ENCODE measurements at places on chromosomes 13 and 19.

DNA sequence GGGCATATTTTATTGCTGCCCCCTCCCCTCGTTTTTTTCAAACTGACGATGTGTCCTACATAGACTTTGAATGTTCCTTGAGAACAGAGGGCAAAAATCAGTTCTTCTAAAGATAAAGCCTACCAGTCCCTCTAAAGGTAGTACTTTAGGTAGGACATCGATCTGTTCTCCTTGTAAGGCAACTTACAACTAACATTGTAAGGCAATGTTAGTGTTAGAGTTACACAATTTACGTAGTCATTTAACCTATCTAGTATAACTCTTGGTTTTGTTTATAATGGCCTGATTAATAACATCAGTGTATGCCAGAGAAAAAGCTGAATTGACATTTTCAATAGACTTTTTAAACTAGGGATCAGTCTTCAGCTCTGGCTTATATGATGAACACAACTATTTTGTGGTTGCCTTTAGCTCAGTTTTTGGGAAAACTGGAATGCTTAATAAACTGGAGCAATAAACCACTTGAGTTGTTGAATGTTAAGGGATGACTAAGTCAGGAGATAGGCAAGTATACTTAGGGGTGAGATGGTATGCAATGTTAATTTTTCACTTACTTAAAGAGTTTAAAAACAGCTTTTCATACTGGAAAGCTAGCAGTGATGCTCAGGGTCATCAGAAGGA lies 2.2 kb downstream of the NDFIP2 start:
- no peak for DNase-seq

DNA sequence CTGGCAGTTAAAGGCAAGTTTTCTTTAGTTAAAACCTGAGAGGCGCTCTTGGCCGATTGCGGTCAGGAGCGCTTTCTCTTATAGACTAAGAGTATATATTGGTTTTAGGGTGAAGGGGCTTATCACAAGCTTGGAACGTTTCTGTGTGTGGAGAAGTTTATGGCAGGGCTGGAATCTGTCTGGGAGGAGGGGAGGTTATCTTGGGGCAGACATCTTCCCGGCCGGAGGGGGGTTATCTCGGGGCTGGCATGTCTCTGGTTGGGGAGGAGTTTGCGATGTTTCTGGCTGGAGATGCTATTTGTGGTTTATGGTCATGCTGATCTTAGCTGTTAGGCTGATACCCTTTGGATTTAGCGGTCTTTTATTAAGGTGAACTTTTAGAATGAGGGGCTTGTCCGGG lies 18.3 kb downstream of the KDM4B start:
- DNase-seq, result no peak

- no peak for DNase-seq
Measured at GRCh38 chr13:86174622-86175021, 375.4 kb upstream of the SLITRK6 start.

GRCh38 chr13:36746051-36746450 lies 72.2 kb downstream of the SERTM1 start:
- no peak for DNase-seq

- no peak for DNase-seq
Measured at GRCh38 chr13:52377898-52378297, 28.1 kb downstream of the THSD1 start.

DNA sequence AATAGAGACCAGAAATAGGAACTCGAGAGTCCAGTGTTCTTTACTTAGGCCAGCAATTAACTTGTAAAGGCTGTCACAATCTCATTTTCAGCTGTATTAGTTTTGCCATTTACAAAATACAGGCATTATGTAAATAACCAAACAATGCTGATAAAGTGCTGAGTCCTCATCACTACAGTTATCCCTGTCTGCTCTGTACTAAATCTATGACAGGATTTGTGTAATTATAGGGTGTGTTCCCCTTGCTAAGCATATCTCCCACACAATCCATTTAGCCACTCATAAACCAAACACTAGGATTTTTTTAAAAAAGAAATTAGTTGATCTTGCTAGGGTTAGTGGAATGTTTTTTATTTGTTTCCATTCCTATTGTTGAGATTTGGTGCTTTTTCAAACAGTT lies 23.2 kb downstream of the PDX1 start:
- no peak for DNase-seq

- no peak for DNase-seq
Measured at GRCh38 chr19:15622991-15623390, 8.0 kb downstream of the CYP4F8 start.

DNA sequence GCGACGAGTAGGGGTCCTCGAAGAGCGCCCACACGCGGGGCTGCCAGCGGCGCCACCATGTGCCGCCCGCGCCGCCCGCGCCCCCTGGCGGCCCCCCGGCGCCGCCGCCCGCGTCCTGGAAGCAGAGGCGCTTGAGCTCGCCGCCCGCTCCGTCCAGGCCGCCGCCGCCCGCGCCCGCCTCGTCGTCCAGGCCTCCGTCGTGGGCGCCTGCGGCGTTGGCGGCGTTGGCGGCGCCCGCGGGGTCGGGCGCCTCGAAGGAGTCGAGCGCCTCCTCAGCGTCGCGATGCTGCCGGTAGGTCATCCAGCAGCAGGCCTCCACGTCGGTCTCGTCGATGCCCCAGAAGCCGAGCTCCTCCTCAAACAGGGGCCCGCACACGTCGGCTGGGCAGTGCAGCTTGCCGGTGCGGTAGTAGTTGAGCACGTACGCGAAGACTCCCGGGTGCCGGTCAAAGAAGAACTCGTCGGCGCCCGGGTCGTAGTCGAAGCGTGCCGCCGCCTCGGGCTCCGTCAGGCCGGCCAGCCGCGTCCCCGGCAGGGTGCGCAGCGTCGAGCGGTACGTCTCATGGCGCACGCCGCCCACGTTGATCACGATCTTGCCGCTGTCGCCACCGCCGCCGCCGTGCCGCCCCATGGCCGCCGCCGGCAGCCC lies 829 bp downstream of the KCNC3 start:
- DNase-seq, result no peak

GRCh38 chr13:45396533-45397095 lies 21.6 kb downstream of the SLC25A30 start:
- DNase-seq, result no peak

DNA sequence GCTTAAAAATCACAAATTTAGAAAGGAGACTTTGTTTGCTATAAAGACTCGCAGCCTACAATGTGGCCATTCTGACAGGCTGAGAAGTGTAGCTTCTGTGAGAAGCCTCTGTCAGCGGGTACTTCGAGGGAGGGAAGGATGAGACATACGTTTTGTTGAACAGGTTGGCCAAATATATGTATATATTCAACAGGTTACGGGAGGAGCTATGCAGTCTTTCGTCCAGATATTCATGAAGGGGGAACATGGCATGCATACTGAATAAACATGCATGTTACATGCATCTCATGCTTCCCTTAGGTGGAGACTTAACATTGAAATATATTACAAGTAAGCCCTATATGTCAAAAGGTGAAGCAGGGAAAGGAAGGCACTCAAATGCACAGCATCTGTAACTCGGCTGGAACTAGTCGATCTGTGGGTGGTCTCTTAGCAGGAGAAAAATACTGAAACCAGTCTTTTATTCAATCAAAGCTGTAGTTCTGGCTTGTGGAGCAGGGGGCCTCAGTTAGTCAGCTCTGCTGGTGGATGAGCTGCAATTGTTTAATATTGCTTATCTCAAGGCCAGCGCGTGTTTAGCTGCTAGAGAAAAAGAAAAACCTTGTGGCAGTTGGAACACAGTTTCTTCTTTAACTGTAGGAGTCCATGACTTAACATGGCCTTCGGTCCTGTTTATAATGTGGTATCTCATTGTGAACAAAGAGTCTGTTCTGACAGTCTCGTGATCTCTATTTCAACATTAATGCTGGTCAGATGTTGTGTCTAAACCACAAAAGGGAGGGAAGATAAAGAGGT lies 94.3 kb downstream of the FAM216B start:
- no peak for DNase-seq

GRCh38 chr13:84843368-84843767 lies 955.9 kb downstream of the SLITRK6 start:
- DNase-seq, result no peak

DNA sequence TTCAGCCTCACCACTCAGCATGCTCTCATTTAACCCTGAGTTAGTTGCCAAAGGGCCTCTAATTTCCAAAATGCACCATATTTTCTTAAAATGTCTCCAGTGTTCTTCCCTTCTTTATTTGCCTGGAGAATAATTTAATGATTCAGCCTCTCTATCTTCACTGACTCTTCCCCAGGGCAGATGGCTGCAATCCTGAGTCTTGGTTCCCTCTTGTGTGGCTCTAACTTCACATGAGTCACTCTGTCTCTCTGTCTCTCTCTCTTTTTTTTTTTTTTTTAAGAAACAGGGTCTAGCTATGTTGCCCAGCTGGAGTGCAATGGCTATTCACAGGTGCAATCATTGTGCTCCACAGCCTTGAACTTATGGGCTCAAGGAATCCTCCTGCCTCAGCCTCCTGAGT lies 251.4 kb downstream of the VWA8 start:
- DNase-seq, result no peak

DNA sequence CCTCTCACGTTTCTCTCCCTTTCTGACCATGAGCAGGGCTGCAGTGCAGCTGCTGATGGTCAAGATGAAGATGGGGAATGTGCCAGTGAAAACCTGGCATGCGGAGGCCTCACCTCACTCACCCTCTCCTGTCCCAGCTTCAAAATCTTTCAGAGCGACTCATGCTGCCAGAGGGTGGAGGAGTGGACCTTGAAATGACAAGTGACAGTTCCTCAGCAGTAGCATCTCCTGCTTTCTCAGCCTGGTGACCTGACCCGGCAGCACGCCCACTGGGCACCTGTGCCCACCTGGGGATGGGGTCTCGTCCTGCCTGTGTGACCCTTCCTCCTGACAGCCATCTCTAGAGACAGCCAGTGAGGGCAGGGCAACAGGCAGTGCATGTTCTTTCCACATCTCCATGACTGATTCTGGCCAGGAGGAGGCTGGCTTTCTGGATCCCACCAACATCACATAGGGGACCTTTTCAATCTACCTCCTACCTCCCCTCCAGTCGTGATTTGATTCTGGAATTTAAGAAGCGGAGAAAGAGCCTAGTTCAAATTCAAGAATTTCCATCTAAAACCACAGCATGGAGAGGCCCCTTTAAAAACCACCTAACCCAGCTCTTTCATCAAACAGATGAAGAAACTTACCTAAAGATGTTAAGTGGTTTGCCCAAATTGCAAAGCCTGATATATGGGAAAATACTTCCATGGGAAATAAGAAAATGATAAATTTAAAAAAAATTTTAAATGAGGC lies 45.8 kb downstream of the RFX2 start:
- DNase-seq, result no peak

- DNase-seq, result no peak
Measured at GRCh38 chr13:101846701-101847100, 394.2 kb downstream of the ITGBL1 start.

DNA sequence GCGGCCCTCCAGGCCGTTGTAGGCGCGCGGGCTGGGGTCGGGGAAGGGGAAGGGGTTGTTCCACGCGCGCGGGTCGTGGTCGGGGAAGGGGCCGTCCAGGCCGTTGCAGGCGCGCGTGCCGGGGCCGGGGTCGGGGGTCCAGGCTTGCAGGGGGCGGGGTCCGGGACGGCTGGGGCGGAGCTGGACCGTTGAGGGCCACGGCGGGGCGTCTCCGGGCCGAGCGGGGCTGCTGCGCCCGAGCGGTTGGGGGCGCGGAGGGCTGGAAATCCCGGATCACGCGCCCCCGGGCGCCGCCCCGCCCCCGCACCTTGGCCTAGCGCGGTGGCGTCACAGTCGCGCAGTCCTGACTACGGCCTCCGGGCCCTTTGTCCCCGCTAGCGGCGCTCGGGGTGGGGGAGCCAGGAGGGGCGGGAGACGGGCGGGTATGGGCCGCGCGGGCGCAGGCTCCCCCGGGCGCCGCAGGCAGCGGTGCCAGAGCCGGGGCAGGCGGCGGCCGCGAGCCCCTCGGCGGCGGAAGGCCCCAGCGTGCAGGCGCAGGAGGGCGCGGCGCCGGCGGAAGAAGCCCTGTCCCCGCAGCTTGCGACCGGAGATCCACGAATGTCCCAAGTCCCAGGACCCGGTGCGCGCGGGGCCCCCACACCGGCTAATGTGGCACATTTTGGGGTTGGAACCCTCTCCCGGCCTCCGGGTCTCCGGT lies 665 bp downstream of the GPX4 start:
- peak; percentile 46 for DNase-seq

GRCh38 chr13:112744168-112745021 lies 54.6 kb downstream of the ATP11A start:
- no peak for DNase-seq

DNA sequence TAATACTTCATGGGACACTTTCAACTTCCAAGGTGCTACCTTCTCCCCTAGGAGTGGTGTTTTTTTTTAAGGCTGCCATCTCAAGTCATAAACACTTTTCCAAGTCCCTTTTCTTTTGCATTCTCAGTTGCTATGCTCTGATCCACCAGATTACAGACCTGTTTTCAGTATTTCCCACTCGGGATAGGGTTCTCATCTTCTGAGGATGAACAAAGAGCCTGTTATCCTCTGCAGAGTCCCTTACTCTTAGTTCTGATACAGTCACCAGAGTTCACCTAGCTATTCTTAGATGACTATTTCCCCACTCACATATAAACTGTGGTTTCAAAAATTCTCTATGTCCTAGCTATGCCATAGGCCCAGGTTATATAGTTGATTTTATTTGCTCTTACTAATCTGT lies 15.9 kb downstream of the ZDHHC20 start:
- DNase-seq, result no peak

DNA sequence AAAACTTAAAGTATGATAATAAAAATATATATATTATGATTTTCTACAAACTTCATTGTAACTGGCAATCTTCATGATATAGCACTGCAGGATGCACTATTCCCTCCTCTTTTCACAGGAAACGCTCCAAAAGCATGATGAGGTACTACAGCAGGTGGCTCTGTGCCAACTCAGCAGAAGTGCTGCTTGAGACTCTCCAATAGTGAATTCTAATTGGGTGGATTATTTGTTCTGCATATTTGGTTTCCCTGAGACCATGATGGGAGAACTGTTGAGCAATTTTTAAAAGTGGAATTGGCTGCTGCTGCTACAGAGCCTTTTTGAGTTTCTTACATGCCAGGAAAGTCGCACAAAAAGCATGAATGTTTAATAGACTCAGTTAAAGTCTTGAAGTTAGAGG lies 1782.4 kb upstream of the PCDH20 start:
- no peak for DNase-seq

DNA sequence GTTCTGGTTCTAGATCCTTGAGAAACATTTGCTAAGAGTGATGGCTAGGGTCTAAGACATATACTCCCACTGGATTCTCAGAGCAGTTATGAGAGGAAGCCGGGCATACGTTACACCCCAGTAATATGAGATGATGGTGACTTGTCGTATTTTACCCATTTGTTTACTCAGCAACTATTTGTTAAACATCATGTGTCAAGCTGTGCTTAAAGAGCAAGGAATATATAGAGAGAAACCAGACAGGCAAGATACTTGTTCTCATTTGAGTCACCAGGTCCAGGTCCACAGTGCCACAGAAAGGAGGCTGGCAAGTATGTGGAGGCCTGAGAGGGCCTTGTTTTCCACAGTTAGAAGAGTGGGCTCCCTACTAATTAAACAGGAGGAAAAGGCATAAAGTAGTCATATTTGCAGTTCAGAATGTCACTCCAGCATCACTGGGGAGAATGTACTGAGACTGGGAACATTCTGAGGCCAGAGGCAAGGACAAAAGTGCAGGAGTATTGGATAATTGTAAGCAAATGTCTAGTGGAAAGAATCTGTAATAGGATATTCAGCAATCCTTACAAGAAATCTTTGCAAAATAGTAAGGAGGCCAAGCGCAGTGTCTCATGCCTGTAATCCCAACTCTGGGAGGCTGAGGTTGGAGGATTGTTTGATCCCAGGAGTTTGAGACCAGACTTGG lies 142.2 kb downstream of the IRS2 start:
- no peak for DNase-seq

GRCh38 chr13:39712626-39713025 lies 57.2 kb downstream of the COG6 start:
- DNase-seq, result no peak

- no peak for DNase-seq
Measured at GRCh38 chr19:10104130-10104513, 1.6 kb upstream of the ANGPTL6 start.

All from activated naive CD8-positive, alpha-beta T cell treated with anti-CD3 and anti-CD28 coated beads, Interleukin-2, amount 50 U/mL, for 16 hours (primary cell).